Chondrocyte (in vitro differentiated cells): ENCODE measurements at places on chromosomes 6 and 20.

GRCh38 chr6:144580039-144580438, 294.9 kb downstream of the UTRN start:
- no peak for DNase-seq

DNA sequence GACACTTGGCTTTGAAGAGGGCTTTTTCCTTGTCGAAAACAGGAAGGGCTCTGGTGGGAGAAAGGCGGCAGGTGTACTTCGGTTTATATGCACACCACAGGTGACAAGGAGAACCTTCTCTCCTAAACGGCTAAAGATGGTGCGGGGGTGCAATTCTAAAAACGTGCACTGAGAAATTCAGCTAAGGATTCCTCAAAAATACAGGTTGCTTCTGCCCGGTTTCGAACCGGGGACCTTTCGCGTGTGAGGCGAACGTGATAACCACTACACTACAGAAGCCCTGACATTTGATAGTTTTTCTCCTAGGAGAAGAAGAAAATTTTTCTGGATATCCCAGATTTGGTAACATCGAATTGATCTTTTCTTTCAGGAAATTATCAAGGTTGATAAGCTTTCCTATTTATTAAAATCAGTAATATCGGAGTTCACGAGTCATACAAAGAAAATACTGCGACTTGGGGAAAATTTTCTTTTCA, 32.0 kb downstream of the POM121L2 start:
- DNase-seq, result no peak

- no peak for DNase-seq
Observed at GRCh38 chr6:38610050-38610625, 29.6 kb downstream of the BTBD9 start.

GRCh38 chr20:63292292-63292701, 689 bp upstream of the COL20A1 start:
- no peak for DNase-seq

- no peak for DNase-seq
Observed at GRCh38 chr20:36238153-36238552, 1.9 kb downstream of the AAR2 start.

DNA sequence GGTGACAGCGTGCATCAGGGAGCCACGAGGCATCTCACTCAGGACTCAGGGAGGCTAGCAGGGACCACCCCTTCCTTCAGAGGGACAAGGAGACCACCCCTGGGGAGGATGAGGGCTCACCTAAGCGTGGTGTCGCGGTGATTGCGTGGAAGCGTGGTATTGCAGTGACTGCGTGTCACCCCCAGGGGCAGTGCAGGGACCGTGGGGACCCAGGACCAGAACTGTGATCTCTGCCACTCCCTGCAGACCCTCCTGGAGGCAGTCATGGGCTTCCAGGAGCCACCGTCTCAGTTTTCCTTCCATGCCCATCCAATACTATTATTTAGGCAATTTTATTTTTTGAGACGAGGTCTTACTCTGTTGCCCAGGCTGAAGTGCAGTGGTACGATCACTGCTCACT, 147.1 kb downstream of the TAF4 start:
- DNase-seq, result no peak

DNA sequence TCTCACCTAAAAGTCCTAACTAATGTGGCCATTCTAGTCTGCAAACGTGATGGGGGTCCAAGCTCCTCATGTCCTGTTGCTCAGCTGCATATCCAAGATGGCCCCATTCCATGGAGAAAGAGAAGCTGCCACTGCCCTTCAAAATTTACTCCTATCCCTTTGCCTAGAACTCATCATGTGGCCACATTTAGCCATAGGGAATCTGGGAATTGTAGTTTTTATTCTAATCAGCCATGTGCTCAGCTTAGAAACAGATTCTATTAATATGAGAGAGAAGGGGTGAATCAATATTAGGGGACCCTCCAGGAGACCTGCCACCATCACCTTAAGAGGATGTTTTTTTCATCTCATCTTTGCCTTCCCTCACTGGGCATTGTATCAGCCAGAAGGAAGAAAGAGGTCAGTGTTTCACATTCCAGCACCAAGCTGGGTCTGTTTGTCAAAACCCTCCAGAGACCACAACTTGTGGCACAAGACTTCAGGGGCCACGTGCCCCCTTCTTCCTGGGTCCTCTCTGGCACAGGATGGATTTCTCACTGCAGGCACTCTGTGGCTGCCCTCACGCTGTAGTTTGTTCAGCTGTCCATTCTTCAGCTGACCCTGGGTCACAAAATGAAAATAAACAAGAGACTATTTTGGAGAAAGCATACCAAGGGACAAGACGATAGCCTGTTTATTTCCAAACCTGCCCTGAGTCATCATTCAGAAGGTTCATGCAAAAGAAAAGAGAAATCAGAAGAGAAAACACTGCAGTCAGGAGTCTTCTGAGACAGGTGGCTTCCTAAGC, 172.0 kb downstream of the EYA2 start:
- no peak for DNase-seq

- no peak for DNase-seq
Observed at GRCh38 chr20:13166011-13166410, 55.1 kb upstream of the ISM1 start.

DNA sequence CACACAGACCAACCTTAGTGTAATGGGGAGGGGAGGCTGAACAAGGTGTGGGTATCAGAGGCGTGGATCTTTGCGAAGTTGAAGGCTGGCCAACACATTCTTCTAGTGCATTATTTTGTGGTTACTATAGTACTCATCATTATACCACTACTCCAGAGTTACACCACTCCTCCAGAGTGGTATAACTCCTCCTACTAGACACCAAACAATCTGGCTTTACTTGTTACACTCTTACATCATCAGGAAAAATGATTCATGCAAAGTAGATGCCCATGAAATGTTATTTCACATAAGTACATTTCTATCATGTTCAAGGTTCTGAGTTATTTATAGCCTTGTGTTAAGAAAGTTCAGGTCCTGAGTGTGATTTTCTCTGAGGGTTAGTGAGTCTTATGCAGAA, 443.1 kb upstream of the OPRM1 start:
- no peak for DNase-seq

DNA sequence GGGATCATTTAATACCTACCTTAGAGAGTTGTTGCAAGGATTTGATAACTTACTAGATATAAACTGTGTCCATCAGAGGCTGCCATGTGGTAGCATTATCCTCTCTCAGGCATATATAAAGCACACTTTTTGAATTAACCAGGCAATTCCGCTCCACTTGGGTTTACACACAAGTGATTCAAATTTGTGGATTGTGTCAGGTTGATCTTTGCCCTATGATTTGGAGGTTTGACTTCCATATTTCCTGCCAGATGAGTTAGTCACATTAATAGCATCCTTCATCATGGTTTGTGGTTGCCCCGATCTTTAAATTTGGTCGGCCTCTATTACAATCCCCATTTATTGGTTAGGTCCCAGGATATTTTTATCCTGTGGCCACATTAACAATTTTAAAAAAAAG, 44.8 kb upstream of the CTAGE9 start:
- no peak for DNase-seq

GRCh38 chr6:105803442-105803841, 282.7 kb upstream of the PRDM1 start:
- DNase-seq, result no peak

DNA sequence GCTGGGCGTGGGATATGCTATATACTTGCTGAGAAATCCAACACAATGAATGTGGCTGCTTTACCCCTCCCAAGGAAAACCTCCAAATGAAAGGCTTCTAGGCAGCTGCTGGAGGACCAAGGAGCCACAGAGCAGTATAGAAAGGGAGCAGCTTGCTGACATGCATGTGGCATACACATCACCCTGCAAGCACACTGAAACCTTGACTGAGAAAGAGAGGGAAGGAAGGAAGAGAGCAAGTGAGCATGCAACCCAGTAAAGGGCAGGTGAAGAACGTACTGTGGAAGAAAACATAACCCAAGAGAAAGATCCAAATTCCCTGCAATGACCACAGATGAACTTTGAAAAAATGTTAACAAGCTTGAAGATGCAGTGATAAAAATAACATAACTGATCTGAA, 543.0 kb downstream of the KIF16B start:
- no peak for DNase-seq

- DNase-seq, result no peak
Observed at GRCh38 chr6:47371139-47371869, 61.6 kb upstream of the TNFRSF21 start.

GRCh38 chr6:129662406-129662766, 47.6 kb downstream of the ARHGAP18 start:
- DNase-seq, result no peak

GRCh38 chr6:8074213-8074612, 10.0 kb upstream of the BLOC1S5 start:
- no peak for DNase-seq

DNA sequence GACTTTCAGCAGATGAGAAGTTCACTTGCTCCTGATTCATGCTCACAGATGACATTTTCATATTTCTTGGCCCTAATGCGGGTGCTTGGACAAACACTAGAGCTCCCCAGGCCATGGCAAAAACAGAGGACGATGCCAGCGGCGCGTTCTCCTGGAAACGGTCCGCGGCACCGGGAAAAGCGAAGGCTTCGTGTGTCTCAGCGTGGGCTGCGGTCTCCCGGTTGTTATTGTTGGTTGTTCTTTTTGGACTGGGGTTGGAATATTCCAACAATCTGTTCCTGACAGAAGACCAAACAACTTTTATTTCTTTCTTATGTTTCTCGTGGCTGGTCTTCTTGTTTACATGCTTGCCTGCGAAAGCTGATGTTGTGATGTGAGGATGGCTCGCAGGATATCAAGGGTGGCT, 46.8 kb upstream of the NEDD9 start:
- no peak for DNase-seq

DNA sequence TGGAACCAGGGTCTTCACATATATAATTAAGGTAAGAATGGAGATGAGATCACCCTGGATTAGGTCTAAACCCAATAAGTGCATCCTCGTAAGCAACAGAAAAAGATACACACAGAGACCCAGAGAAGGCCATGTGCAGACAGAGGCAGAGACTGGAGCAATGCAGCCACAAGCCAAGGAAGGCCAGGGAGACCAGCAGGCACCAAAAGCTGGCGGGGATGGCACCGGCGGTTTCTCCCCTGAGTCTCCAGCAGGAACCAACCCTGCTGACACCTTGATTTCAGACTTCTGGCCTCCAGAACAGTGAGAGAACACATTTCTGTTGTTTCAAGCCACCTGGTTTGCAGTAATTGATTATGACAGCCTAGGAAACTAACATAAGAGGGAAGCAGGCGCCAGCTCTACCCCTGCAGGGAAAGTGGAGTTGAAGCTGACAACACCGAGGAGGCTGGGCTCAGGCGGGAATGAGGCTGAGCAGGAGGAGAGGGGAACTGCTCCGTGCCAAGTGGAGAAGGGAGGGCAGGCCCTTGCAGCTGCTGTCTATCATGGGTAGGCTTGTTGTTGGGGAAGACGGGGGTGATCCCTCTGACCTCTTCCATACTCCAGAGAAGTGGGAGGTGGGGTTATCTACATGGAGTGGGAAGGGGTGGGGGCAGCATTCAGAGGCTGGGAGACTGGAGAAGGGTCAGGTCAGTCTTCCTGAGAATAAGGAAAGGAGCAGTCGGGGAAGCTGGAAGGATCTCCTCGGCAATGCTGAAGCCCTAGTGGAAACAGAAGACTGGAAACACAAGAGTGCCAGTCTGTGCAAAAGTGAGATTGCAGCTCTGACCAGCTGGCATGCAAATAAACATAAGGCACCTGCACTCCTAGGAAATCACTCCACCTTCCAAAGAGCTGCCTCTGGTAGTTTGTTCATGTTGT, 72.7 kb downstream of the NFATC2 start:
- no peak for DNase-seq

DNA sequence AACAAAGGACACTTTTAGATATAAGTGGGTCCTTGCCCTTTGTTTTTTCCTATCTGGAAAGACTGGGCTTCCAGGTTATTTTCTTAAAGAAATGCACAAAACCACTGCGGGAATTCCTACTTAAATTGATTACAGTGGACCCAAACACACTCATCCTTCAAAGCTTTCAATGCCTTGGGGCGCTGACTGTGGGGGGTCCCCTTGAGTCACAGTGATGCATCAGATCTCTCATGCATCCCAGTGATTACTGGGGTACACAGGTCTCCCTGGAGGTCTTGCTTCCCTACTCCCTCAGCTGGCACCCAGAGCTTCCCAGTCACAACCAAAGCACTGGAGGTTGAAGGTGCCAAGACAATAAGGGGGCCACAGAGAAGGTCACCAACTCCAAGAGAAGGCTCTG, 20.7 kb downstream of the ABHD12 start:
- no peak for DNase-seq

GRCh38 chr20:10342152-10342551, 91.9 kb downstream of the MKKS start:
- no peak for DNase-seq

- DNase-seq, result no peak
Observed at GRCh38 chr20:49482621-49483017, at the start of gene KCNB1. TSS of gene KCNB1 (minus strand) at chr20:49482668. CDS start at chr20:49482480, 188 bp downstream.

GRCh38 chr20:62685781-62686555, 22.7 kb upstream of the NTSR1 start:
- no peak for DNase-seq

DNA sequence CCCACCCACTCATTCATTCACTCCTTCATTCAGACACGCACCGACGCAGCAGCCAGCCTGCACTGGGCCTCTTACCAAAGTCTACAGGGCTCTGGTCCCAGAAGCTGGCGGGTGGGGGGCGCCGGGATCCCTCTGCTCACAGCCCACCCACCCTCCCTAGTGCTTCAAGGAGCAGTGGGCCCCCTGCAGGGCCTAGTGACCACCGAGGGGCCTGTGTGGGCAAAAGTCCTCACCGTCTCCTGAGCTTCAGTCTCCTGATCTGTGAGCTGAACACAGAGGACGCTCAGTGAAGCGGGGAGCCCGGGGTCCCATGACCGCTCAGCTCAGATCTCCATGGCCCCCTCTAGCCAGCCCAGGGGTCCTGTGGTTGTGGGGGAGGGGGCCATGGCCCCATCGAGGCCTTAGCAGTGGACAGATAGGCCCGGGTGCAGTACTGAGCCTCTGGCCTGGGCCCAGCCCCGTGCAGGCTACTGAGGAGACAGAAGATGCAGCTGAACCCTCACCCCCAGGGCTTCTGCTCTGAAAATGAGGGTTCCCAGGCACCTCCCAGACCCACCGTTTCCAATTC, 33.4 kb upstream of the MRGBP start:
- peak; percentile 77 for DNase-seq

DNA sequence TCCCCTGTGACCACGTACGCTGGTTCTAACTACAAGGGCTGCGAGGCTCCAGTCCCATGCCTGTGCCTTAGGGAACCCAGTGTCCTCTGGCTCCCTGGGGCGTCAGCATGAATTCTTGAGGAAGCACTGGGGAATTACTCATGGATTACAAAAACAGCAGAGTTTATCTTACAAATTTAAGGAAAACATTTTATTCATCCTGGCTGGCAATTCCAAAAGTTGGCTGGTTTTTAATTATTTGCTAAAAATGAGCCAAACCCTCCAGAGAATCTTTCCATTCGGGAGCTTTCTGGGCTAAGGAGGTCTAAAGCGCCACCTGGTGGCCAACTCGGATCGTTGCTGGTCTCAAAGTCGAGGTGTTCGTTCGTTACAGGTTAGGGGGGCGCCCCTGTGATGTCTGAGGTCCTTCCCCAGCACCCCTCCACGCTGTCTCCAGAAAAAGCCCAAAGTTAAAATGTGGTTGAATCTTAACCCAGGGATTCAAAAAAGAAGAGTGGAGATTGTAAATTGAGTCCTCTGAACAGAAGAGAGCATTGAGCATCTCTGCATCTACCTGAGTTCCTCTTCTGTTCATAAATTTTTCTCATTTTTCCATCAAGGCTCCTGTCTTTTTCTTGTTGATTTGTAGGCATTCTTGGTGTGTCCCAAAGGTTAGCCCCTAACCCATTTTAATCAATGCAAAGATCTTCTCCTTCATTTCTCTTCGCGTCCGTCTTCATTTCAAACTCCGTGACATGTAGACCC, 99.4 kb downstream of the BFSP1 start:
- no peak for DNase-seq
